ENCODE measurements at places on chromosomes 5 and 9.
A peak's percentile ranks its signal among the peaks of the same experiment; 100 is the strongest.

GRCh38 chr5:1445689-1446601, 705 bp upstream of the SLC6A3 start:
- DNase-seq, result no peak

GRCh38 chr9:65410926-65411325, 125.9 kb upstream of the FOXD4L5 start:
- DNase-seq, result no peak

GRCh38 chr5:134625559-134625958, 7.1 kb downstream of the SAR1B start:
- DNase-seq, result no peak

GRCh38 chr5:53109056-53109442, 508 bp downstream of the MOCS2 start:
- peak; percentile 54 for DNase-seq

GRCh38 chr5:8396246-8396645, 527.3 kb downstream of the MTRR start:
- no peak for DNase-seq

- DNase-seq, result no peak
Observed at GRCh38 chr5:120083851-120084542, 380.1 kb upstream of the PRR16 start.

DNA sequence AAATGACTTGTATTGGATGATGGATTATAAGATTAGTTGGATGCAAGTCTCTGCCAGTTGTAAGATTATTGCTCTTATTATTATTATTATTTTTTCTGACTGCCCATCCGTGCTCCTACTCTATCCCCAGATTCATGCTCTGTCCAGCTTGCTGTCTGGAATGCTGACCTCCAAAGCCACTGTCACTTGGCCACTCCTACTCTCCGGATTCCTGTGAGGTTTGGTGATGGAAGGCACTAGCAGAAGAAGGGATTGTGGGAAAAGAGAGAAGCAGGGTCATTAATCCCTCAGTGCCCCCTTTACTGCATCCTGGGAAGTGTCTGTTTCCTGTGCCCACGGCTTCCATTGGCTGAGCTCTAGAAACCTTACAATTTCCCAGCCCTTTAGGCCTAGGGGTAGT, 76.3 kb upstream of the IL12B start:
- no peak for DNase-seq

GRCh38 chr9:27425827-27426510, 98.1 kb upstream of the IFNK start:
- DNase-seq, result no peak

DNA sequence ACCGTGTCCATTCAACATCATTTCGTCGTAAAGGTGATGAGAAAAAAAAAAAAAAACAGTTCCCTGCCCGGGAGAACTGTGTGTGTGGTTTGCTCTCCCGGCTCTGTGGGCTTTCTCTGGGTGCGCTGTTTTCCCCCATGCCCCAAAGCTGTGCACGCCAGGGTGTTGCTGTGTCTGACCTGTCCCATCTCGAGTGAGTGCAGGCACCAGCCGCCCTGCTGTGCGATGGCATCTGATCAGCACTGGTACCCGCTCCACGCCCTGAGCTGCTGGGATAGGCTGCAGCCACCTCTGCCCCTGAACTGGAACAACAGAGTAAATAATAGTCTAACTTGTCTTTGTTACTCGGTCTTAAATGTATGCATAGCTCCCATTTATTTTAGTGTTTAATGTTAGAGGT, 33.3 kb downstream of the CEP72 start:
- DNase-seq, result no peak

DNA sequence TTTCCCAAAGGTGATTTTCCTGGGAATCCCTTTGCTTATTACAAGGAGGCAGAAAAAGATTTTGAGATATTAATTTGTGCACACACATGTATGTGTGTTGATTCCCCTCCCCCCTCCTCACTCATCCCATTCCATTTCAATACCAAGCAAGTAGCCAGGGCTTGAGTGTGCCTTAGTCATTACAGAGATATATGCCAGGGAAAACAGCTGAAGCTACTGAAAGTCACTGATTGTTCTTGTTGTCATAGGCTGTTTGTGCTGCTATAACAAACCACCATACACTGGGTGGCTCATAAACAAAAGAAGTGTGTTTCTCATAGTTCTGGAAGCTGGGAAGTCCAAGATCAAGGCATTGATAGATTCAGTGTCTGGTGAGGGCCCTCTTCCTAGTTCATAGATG, 158.6 kb downstream of the BAAT start:
- DNase-seq, result no peak

- no peak for DNase-seq
Observed at GRCh38 chr9:123070198-123070597, 36.7 kb downstream of the GPR21 start.

DNA sequence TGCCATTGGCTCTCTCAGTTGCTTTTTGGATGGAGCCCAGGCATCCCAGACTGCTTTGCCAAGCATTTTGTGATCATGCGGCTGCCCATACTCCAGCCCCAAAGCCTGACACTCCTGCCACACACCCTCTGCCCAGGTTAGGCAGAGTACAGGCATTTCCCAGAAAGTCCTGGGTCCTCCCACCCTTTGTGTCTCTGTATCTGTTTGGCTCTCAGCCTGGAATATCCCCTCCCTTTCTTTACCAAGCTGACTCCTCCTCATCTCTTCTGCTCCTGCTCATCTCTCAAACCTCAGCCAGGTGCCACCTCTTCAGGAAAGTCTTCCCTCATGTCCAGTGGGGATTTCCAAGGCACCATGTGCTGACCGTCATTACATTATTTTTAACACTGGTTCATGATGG, 14.3 kb upstream of the SH3RF2 start:
- DNase-seq, result no peak

GRCh38 chr5:74054641-74055421, 428.8 kb downstream of the ARHGEF28 start:
- no peak for DNase-seq
